Spleen (tissue), 13 donors: ENCODE measurements at places on chromosomes 6 and 20.

GRCh38 chr6:55950071-55950814, 74.9 kb upstream of the BMP5 start:
- peak; percentile 68 for DNase-seq

- no peak for DNase-seq
These were observed 36.8 kb downstream of the ZMYND8 start for GRCh38 chr20:47319517-47320252.

GRCh38 chr6:113969888-113970804, 802 bp downstream of the HDAC2 start:
- DNase-seq: peak; percentile 93

DNA sequence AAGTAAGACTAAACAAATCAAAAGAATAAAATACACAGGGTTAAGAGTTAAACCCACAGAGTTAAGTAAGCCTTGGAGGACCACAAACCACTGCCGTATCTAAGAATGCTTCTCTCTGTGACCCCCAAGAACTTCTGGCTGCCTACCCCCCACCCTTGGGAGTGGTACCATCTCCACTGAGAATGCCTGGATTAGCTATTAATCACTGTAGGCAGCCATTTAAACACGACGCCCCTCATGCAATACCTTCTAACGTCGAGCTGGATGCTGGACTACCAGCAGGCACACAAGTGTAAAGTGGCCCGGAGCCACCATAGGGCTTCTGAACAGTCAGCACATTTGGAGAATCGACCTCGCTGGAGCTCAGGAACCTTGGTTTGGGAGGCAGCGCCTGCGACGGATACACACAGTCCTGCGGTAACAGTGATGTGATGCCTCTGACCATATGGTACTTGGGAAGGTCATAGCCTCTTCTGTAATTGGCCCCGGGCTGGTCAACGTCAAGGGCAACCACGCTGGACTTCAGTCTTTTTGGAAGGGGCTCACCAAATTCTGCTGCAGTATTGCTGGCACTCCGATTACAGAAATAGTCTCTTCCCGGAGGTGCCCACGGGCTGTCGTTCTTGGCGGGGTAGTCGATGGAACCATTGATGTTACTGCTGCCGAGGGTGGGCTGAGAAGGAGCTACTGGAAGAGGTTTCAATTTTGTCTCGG, 18.0 kb downstream of the ZNF217 start:
- no peak for DNase-seq

GRCh38 chr6:149453597-149454345, 31.0 kb downstream of the ZC3H12D start:
- peak; percentile 46 for DNase-seq

- peak; percentile 100 for DNase-seq
These were observed at the start of gene SPAG4 for GRCh38 chr20:35615667-35616464. Gene SPAG4 (plus strand): TSS chr20:35615829. CDS start chr20:35616004, 175 bp downstream.

DNA sequence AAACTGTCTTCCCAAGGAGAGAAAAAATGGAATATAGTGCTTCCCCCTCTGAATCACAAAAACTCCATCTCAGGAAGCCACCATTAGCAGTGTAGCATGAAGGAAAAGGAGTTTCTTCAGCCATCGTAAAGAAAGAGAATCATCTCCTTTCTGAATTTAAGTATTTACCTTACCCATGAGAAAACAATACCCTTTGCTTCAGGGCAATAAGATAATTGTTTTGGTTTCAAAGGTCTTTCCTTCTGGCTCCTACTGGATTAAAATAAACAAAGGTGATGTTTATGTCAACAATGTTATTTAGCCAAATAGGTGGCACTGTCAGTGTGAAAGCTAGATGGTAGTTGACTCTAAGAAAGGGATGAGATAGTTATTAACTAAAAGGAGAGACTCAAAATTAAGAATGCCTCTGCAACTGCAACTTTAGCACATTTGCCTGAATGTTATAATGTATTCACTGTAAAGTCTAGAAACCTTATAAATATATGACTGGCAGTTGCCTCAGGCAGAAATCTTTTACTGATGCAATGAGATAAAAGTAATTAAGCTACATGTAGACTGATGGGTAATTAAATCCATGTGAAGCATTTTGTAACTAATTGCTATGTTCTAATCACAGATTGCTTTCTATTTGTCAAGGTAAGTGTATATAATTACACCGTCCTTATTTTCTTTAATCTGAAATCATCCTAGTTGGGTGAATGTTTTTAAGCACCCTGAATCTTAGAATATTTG, 399.0 kb downstream of the CDKAL1 start:
- DNase-seq: no peak

- DNase-seq: peak; percentile 15
These were observed 17.5 kb downstream of the SLC52A3 start for GRCh38 chr20:750801-751200.

GRCh38 chr6:70310063-70310694, 7.3 kb upstream of the COL9A1 start:
- no peak for DNase-seq

- DNase-seq: no peak
These were observed 121.3 kb downstream of the BMP7 start for GRCh38 chr20:57145089-57145631.

GRCh38 chr6:152651986-152652385, 14.8 kb upstream of the SYNE1 start:
- no peak for DNase-seq

DNA sequence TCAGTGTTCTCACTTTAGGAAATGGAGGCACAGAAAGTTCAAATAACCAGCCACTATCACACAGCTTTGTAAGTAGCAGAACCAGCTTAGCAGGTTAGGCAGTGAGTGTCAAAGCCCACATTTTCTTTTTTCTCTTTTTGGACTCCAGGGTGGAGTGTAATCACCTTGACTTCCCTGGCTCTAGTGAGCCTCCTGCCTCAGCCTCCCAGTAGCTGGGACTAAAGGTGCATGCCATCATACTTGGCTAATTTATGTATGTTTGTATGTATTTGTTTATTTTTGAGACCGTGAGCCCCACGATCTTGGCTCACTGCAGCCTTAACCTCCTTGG, 7.8 kb upstream of the NCOA3 start:
- DNase-seq: no peak

DNA sequence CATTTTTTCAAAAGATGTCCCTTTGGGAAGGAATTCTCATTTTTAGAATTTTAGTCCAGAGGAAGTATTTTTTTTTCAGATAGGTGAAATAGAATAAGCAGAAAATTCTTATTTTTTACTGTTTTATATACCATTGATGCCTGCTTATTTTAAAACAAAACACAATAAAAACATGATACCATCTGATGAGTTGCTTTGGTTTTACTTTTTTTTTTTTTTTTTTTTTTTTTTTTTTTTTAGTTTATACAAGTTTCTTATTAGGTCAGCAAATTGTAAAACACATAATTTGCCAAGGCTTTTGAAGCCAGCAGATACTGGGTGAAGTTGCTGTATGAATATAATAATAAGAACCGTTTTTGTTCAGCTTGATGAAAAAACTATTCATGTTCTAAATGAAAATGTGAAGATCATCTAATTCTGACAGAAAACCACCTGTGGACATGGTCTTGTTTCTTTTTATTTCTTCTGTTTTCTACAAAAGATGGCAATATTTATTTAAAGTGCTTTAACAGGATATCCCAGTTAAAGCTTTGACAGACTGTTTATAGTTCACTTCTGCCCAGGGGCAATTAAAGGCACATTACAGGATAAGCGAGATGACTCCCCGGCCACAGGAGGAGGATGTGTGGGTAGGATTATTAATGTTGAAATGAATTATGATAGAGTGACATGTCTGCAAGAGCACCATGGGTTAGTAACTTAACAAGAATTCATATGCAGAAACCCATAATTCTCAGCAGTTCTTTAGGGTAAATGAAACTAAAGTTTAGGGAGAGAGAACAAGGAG, 31.1 kb downstream of the MYB start:
- DNase-seq: no peak

- DNase-seq: no peak
These were observed 8.6 kb downstream of the MMP9 start for GRCh38 chr20:46017272-46017671.

DNA sequence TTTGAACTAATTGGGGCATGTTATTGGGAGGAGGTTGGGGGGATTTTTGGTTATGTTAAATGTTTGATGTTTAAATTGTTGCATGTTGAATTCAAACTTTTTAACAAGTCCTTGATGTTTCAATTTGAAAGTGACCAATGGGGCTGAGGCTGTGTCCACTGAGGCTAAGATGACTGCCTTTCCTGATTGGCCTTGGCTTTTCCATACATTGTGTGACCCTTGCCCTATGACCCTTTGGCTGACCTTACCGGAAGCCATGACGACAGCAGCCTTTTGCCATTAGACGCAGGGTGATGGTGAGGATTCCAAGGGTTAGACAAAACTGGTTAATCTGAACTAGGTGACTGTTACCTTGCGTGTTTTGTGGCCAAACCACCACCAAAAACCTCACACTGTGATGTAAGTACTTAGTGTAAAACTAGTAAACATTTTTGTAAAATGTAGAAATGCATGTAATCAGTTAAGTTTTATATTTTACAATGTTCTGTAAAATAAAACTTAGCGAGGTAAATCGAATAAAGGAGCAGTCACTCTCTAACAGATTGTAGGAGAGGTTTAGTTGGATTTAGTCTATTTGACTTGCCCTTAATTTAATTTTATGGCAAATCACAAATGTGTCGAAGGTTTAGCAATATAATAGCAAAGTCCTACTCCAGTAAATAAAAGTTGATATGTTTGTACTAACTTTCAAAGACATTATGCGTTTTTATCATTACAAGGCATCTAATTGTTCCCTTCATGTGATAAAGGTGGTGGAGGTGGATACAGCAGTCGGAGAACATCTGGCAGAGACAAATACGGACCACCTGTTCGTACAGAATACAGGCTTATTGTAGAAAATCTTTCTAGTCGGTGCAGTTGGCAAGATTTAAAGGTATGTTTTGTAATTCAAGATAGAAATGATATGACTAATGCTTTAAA, 1.6 kb downstream of the SRSF6 start:
- no peak for DNase-seq

GRCh38 chr6:118319416-118319815, 228.7 kb upstream of the PLN start:
- no peak for DNase-seq

- no peak for DNase-seq
These were observed 7.0 kb upstream of the NKAIN4 start for GRCh38 chr20:63261060-63261794.

DNA sequence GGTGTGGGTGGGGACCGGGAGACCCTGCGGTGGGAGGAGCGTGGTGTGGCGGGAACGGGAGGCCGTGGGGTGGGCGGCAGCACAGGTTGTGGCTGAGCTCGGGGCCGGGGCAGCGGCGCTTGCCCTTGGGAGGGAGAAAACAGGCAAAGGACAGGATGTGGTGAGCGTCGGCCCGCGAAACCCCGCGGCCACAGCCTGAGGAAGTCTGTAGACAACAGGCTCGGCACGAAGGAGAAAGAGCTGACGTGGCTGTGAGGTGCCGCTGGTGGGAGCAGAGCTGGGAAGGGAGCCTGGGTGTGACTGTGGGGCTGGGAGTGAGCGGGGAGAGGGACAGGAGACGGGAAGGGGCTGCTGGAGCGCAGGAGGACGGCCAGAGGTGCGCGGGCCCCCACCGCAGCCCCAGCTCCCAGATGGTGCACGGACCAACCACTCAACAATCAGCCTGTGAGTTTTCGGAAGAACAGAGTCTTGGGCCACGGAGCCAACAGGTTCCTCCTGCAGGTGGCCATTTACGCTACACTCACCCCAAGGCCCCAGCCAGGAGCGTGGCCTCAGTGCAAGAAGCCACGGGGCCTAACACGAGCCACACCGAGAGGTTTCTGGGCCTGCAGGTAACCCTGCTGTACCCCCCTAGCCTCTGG, 202.8 kb downstream of the DLL1 start:
- DNase-seq: peak; percentile 93

- no peak for DNase-seq
These were observed 14.6 kb upstream of the HLA-F start for GRCh38 chr6:29708432-29709179.

DNA sequence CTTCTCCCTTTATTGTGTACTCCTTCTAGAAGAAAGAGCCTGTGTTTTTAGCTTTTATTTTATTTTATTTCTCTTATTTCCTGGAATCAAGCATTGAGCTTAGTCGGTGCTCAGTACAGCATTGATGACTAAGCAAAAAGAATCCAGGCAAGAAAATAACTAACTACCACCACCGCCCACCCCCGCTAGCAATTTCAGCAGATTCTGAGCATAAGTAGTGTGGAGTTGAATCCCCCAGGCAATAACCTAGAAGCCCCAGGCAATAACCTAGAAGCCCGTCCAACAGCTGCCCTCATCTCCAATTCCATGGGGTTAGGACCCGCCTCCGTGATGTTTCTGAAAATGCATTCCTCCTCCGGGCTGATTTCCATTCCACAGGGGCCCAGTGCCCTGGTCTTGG, 258.0 kb upstream of the TAB2 start:
- no peak for DNase-seq

- DNase-seq: no peak
These were observed 247.9 kb upstream of the BMP2 start for GRCh38 chr20:6519556-6519955.

- peak; percentile 91 for DNase-seq
These were observed 14.5 kb upstream of the WFDC12 start for GRCh38 chr20:45138561-45139300.

DNA sequence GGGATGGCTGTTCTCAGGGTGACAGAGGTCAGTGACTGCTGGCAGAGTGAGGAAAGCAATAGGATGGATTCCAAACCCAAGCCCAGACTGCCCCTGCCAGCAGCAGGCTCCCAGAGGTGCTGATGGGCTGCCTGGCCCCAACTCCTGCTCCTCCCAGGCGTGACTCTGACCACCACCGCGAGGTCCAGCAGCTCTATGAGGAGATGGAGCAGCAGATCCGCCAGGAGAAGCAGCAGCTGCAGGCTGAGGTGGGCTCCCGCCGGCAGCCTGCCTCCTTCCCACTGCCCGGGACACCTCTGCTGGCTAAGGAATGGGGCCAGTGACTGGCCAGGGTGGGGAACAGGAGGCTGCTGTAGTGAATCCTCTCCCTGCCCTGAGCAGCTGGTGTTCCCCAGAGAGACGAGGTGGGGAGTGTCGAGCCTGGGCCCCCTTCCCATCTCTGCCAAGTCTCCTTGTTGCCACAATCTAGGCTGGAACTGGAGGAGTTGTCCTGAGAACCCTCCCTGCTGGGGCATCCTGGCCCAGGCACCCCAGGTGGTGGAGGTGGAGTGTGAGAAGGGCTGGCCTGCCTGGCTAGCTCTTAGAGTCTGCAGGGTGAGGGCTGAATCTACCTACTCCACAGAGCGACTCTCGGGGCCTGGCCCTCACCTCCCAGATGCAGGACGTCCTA, 20.4 kb downstream of the RAB44 start:
- DNase-seq: peak; percentile 66

- DNase-seq: no peak
These were observed 63.8 kb upstream of the CLDN20 start for GRCh38 chr6:155200012-155200411.

DNA sequence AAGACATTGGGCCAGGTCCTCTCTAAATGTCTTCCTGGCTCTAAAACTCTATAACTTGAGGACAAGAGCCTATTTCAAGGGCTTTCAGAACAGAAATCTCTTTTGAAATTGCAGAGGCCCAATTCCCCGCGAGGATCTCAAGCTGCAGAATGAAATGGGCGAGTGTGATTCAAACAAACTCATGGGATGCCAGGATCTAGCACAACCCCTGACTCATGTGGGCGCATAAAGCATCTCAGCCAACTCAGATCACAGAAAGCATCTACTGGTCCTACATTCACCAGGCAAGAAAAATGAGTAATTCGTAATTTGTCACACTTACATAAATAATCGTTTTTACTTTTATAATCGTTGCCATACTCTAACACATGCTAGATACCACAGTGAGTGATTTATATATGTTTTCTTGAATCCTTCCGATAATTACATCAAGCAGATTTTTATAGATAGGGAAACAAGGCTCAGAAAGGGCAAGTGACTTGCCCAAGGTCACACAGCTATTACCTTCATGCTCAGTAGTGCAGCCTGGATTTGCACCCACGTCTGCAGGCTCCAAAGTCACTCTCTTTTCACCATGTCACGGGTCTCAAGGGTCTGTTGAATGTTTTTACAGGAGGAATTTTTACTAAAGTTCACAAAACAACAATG, 26.2 kb downstream of the FOXF2 start:
- no peak for DNase-seq
